ENCODE measurements at places on chromosomes 4 and X. TPM values are rescaled to one million over a fixed set of nuclear protein-coding genes. Genes with fewer than 3 reads are reported as not detected.

GRCh38 chr4:115361781-115362180 lies 248.4 kb upstream of the NDST4 start:
- no peak for DNase-seq

DNA sequence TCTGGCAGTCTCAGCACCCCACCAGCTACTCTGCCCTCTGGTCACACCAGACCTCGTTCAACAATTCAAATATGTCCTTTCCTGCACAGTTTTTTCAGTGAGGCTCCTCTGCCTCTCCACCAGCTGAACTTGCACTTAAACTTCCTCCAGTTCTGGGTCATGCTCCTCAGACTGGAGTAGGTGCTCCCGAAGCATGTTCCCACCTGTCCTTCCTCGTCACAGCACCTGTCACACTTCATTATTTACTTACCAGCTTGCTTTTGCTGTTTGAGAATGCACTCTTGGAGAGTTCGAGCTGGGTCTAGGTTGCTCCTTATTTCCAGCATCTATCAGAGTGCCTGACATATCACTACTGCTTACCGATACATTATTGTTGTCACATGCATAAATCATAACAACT lies 144.8 kb upstream of the TTC29 start:
- DNase-seq = no peak

DNA sequence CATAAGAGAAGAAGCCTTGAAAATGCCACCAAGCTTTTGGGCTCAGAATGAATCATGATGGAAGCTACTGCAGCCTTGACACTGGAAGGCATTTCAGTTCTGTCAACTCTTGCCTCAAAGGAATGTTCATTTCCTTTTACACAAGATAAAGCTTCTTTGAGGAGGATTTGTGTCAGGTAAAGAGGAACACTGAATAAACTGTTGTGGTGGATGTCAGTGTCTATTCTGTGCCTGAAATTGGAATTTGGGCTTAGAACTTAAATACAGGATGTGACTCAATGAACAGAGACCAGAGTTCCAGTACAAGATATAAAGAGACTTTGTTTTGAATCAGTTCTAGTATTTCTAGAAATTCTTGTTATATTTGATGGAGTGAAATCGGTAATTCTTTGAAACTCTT lies 313.2 kb downstream of the PACRGL start:
- no peak for DNase-seq

DNA sequence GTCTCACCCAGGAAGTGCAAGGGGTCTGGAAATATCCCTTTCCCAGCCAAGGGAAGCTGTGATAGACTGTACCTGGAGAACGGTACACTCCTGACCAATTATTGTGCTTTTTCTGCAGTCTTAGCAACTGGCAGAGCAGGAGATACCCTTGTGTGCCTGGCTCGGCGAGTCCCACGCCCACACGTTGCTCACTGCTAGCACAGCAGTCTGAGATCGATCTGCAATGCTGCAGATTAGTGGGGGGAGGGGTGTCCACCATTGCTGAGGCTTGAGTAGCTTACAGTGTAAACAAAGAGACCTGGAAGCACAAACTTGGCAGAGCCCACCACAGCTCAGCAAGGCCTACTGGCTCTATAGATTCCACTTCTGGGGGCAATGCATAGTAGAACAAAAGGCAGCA lies 138.5 kb downstream of the CHRDL1 start:
- no peak for DNase-seq

DNA sequence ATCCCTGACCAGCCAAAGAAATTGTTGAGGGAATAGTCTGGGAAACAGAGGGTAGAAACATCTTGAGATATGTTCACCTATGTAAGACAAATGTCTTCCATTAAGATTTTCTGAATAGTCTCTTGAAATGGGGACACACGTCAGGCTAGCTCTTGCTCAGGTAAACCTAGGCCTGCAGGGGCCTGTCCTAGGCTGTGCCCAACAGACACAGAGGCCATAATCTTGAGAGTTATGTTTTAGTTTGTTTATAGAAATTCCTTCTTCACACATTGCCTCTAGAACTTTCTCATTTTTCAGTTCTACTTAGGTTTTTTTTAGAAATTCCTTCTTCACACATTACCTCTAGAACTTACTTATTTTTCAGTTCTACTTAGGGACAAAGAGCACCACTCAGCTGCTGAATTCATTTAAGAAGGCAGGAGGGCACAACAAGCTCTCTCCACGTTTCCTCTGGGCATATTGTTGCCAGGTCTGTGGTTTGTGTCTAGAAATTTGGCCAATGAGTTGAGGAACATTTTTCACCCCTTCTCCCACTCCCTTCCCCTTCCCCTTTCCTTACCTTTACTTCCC lies 94.9 kb downstream of the ARHGAP24 start:
- no peak for DNase-seq

DNA sequence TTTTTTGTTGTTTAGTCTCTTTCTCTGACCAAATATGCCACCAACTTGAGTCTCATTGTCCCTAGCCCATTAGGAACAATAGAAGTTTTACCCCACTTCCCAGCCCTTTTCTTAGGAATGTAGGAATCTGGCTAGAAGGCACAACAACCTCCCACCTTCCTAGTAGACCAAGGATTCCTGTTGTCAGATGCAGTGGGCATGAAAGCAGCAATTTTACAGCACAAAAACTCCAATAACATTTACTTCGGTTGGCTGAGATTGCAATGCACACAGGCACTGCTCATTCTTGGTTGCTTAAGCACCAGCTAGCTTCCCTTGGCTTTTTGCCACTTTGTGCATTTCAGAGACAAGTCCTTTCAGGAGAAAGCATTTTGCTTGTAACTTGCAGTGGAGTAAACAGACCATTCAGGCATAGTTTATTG lies 312.8 kb downstream of the TENM3 start:
- no peak for DNase-seq

- DNase-seq = no peak
These were observed 47.8 kb upstream of the CLNK start for GRCh38 chr4:10732235-10732913.

GRCh38 chr4:186416451-186417060 lies 138.8 kb downstream of the MTNR1A start:
- no peak for DNase-seq

AADAT gene
- 2.0 TPM for total RNA-seq

ADGRG2 gene
- 0.35 TPM for total RNA-seq

FAM47E gene
- 2.9 TPM for total RNA-seq

CAPN6 gene
- 0.62 TPM for total RNA-seq

HTN3 gene
- not detected for total RNA-seq

EDA gene
- 5.9 TPM for total RNA-seq

Measured in cardiac septum (tissue), 1 donor.